ENCODE measurements at places on chromosomes 16 and 17.

DNA sequence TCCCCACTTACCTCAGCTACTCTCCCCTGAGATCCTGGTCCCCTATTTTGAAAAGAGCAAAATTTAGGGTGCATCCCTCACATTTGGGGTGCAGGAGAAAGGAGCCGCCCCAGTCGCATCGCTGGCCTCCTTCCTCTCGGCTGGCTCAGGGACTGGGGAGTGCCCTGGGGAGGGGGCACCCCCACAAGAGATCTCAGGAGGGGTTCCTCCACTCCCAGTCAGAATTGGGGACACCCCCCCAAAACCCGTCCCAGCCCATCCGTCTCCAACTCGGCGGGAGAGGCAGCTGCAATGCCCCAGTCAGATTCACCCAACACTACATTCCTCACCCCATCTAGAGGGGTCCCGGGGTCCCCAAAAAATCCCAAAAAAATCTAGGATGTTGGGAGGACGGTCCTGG is 3.5 kb upstream of the BCL6B start:
- DNase-seq, result no peak

DNA sequence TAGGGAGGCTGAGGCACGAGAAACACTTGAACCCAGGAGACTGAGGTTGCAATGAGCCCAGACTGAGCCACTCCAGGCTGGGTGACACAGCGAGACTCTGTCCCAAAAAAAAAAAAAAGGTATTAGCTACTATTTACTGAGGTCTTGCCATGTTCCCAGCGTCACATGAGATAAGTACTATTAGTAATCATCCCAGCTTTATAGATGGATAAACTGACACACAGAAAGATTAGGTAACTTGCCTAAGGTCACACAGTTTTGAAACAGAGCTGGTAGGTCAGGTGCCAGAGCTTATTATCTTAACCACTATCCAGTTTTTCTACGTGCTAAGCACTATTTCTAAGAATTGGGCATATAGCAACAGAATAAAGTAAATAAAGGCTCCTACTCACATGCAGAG is 51.6 kb downstream of the TEX14 start:
- DNase-seq, result no peak

GRCh38 chr17:50559674-50560184 is 786 bp upstream of the CACNA1G start:
- no peak for DNase-seq

DNA sequence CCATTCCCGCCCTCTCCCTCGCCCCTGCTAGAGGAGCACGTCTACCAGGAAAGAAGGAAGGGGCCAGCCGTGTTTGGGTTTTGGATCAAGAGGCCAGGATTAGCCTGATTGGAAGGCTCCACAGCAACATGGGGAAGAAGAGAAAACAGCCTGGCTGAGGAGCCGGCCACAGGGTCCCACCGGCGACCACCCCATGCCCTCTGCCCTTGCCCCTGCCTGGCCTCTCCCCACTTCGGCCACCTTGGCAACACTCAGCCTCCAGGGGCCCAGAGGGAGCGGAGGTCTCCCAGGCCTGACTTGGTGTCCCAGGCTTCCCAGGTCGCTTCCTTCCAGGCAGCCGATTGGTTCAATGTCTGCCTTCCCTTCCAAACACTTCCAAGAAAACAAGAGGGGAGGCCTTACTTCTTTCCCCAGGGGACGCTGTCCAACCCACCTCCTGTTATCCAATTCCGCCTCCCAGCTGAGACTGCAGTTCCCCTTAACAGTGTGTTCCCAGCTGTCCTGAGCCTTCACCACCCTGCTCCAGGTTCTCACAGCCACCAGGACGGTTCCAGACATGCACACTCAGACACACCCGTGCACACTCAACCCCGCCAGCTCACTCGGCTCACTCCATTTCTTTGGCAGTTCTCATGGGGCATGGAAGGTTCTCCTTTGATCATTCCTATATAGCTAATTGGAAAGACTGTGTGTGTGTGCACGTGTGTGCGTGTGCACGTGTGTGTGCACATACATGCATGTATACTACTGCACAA is 65.4 kb downstream of the RBFOX3 start:
- DNase-seq, result no peak

DNA sequence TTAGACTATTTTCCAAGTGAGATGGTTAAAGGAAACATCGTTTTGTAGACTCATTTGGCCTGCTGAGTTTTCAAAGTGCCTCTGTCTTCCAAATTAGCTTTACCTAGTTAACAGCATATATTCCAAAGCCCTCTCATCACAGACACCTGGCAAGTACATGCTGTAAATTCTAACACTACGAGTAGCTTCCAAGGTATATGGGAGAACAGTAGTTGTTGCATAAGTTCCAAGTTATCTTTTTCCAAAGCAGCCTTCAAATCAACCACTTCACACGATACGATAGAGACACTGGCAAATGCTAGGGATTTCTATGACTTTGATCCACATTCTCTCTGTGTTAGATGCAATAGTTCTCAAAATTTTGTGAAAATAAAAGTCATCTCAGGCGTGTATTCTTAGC is 299.3 kb downstream of the CNTNAP4 start:
- DNase-seq, result no peak

DNA sequence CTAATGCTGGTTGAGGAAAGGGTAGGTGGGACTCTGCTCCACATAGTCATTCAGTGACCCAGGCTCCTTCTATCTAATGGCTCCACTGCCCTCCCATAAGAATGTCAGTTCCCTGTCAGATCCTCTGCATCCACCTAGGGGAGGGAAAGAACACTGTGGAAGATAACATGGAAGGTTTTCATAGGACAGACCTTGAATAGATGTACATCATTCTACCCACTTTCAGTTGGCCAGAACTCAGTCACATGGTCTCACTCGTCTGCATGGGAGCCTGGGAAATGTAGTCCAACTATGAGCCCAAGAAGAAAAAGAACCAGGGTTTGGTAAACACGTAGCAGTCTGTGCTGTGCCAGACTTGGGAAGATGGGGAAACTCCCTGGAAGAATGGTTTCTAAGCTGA is 27.1 kb upstream of the SCNN1B start:
- no peak for DNase-seq

GRCh38 chr17:66784621-66785364 is 50.1 kb upstream of the CACNG5 start:
- no peak for DNase-seq

DNA sequence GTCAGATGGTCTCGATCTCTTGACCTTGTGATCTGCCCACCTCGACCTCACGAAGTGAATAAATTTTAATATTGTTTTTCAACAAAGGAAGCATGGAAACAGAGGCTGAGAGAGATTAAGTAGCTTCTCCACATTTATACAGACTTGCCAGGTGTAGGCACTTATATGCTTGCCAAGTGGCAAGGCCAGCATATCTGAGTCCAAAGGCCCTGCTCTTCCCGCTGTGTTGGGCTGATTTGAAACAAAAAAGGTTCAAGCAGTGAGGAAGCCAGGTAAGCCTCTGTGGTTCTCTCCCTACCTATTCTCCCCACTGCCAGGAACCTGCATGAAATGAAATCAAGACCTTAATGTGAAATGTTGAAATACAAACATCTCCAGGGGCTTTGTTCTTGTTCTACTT is 7.5 kb upstream of the SLC6A4 start:
- no peak for DNase-seq

- no peak for DNase-seq
These were observed 59.6 kb upstream of the CIBAR2 start for GRCh38 chr16:85171759-85172454.

DNA sequence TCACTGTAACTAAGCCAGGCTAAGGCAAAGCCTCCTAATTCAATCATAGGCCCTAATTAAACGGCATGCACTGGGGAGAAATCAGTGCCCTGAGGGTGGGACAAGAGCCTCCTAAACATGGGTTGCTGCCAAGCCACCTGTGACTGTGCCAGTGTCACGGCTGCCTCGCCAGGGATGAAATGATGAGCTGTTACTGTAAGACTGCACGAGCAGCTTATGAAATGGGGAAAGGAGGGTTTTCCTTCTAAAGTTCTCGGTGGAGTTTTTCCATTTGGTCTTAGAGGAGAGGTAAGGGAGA is 12.7 kb downstream of the TMEM11 start:
- no peak for DNase-seq

- peak; percentile 18 for DNase-seq
These were observed 21.8 kb downstream of the DRC3 start for GRCh38 chr17:17994271-17995069.

GRCh38 chr17:49191917-49192741 is 18.2 kb downstream of the GNGT2 start:
- DNase-seq, result peak; percentile 89

- no peak for DNase-seq
These were observed 106.5 kb downstream of the NCOR1 start for GRCh38 chr17:16108871-16109270.

DNA sequence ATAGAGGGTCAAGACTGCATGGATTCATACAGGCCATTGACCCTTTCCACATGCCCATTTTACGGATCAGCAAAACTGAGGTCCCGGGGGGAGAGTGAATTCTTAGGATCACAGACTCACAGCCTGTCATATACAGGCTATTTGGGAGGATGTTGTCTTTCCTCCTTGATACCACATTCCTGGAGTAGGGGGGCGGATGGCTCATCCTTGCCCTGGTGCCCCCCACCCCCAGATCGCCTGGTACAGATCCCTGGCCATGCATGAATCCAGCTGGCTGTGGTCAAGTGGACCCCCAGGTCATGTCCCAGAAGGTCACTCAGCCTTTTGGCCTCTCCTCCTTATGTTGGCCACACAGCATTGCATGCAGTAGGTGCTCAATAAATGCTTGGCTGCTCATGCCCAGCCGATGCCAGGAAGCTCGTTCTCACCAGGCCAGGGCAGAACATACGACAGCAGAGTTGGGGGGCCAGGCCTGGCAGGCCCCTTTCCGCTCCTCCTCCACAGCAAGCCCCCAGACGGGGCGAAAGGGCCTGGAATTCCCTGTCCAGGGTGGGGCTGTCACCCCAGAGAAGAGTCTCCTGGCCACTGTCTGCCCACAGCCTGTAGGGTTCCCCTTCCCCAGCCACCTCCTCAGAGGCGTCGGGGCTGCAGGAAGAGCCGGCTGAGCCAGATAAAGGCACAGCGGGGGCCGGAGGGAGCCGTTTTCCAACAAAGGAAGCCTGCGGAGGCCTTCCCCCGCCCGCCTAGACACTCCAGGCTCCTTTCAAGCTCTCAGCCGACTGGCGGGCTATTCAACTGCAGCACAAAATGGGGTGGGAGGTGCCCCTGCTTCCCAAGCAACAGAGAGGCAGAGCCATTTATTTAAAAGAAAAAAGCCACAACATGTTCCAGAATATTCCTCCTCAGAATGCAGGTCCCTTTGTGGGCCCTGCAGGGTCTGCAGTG is 215.7 kb upstream of the CIBAR2 start:
- DNase-seq, result no peak

- no peak for DNase-seq
These were observed 631.3 kb upstream of the CA10 start for GRCh38 chr17:52789829-52790228.

- no peak for DNase-seq
These were observed 10.2 kb downstream of the SLC6A2 start for GRCh38 chr16:55666012-55666411.

- DNase-seq, result no peak
These were observed 138.3 kb downstream of the KCNJ2 start for GRCh38 chr17:70307430-70308225.

- no peak for DNase-seq
These were observed 33.8 kb downstream of the CACNA1G start for GRCh38 chr17:50594128-50594823.

DNA sequence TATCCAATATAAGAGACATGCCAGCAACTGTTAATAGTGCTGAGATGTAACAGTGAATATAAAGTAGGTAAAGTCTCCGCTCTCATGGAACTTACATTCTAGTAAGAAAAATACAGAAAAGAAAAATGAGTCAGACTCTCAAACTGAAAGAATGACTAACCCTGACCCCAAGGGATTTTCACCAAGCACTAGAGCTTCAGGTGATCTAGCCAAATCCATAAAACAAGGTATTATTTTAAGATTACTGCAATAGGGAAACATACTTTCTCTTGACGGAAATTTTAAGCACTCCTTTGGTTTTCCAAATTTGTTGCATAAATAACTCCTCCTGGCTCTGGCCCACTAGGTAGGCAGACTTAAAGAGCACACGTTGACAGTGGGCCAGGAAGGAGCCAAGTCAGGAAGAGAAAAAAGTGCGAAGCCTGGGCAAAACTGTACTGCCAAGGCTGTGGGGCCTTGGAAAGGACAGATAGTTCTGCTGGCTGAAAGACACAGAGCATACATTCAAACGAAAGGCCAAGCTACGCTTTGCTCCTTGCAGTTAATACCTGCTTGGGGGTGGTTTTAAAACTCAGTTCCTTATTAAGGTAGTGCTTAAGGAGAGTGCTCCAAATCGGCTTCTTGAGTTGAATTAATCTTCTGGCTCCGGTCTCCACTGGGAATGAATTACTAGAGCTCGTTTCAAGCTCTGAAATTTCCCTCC is 1.4 kb downstream of the GOT2 start:
- no peak for DNase-seq

DNA sequence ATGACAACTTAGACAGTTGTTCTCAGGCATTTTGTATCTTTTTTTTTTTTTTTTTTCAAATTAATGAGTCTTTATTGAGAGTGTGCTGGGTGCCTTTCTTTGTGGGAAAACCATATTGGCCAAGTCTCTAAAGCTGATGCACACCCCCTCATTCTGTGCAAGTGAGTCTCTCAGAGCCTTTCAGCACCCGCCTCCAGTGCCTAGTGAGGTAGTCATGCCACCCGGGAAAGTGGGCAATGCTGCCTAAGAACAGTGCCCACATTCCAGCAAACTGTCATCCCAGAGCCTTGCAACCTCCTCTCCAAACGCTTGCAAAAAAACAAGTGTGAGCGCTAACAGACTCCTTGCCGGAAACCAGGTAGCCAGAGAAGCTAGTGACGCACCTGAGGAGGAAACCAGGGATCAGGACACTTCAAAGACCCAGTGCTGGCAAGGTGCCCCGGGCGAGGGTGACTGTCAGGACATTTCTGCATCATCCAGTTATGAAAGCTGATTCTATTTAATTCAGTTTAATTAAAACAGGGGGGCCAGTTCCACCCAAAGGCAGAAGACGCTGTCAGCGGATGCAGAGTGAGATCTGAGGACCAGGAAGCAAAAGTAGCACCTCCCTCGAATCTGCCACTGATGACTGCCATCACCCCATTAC is 34.9 kb downstream of the SMARCE1 start:
- no peak for DNase-seq

- DNase-seq, result no peak
These were observed 9.8 kb downstream of the GNGT2 start for GRCh38 chr17:49200423-49201083.

DNA sequence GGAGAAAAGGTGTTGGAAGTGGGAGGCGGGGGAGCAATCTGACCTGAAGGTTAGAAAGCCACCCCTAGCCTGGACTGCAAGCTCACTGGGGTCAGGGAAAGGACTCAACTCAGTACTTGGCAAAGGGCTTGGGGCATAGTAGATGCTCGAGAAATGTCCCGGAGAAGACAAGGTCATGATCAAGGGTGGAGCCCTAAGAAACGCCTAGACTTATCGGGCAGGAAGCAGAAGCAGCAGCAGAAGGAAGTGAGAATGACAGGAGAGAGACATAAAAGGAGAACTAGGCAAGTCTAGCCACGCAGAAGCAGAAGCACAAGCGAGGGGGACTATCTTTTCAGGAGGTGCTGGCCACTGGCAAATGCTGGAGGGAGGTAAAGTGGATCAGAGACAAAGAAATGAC is 10.2 kb downstream of the COTL1 start:
- DNase-seq, result no peak

Measured in activated T-cell treated with anti-CD3 and anti-CD28 coated beads for 48 hours (primary cell).